ENCODE measurements at places on chromosomes 2 and 18.

DNA sequence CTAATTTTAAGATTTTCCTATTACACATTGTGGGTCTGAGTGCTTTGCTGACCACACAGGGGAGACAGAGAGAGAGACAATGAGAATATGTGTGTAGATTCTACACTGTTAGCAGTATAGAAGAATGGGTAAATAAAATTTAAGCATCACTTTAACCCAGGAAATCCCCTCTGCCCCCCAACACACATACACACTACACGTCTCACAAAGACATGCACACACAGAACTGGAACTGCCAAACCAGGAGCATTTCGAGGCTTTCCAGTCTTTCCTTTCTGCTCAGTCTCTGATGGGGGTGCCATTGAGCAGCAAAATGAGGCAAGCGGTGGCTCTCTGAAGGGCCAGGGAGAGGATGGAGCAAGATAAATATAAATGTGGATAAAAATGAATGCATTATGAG lies 2.5 kb downstream of the MERTK start:
- no peak for DNase-seq

GRCh38 chr2:122307763-122308162 lies 552.3 kb downstream of the TSN start:
- DNase-seq = no peak

DNA sequence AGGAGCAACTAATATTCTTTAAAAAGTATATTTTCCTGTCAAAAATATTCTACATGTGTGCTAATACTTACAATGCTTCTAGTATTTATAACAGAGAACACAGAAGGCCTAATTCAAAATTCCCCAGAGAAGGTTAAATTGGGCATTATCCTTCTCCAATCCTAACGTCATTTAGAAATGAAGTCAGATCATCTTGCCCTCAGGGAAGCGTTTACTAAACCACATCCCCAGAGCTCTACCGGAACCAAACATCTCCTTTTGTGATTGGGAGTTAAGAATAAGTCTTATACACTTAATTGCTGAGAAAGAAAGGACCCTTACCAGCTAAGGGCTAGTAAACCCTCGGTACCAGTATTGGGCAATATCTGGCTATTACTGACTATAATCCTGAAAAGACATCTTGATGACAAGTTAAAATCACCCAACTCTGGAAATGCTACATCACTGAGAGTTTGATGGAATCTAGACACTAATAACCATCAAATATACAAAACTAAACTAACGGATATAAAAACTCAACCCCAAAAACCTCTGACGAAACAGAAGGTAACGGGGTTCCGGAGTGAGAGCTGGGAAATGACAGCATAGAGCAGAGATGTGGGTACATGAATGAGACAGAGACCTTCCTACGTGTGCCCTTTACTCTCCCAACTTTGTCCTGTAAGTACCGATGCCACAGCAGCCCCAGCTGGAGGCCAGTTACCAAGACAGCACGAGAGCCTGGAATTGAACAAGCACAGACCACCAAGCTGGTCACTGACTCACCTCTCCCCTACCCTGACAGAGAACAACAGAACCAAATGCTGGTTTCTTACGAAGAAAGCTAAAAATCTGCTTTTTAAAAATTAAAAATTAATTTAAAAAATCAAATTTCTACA lies 35.0 kb downstream of the WDSUB1 start:
- DNase-seq = no peak

GRCh38 chr18:35239314-35239713 lies 1.5 kb upstream of the ZNF397 start:
- DNase-seq = no peak

- no peak for DNase-seq
These were observed 12.2 kb downstream of the CAPG start for GRCh38 chr2:85397925-85398331.

DNA sequence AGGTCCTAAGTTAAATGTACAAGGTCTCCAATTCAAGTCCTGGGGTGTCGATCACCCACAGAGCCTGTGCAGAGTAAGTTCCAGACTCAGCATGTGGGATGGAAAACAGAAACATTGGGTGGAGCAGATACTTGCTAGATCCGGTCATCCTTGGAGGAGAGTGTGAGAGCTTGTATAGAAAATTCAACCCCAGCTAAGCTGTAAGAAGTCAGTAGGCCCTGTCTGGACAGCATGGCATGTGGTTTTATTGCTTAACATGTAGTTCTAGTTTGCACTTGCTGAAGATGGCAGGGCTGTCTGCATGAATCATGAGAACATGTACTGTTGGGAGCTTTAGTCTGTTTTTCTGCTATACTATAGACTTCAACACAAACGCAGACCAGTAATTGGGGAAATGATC lies 189.6 kb upstream of the RMP24 start:
- no peak for DNase-seq

GRCh38 chr2:204753841-204754240 lies 208.6 kb downstream of the PARD3B start:
- no peak for DNase-seq

DNA sequence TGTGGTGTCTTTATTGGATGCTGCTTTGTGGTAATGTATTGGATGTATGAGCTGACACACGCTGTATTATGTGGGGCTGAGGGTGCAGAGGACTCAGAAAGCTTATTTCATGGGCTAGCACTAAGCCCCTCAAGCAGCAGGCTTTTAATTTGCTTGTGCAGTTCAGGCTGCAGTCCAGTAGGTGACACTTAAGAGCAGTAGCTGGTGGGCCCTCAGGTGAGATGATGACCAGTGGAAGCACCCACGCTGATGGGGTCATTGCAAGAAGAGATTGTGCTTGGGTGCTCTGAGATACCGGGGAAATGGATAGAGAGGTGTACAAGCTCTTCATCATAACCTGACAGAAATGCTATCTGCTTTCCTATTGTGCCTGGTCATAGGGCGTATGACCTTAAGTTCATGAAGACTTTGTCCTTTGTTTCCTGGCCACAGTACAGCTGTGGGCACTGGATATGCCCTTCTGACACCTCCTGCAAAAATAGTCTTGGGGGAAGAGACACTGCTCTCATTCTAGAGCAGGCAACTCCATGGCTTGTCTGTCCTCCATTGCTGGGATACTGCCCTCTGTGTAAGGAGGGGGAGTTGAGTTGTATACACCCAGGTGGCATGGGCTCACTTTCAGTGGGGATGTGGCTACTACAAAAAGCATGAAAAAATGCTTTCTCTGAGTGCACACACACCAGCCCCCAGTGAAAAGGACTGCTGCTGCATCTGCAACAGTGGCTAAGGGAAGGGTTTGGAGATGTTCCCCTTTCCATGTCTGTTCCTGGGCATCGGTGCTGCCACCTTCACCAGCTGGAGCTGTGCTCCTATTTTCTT lies 205.7 kb upstream of the ZSWIM2 start:
- no peak for DNase-seq

- DNase-seq = no peak
These were observed 45.6 kb upstream of the SELENOI start for GRCh38 chr2:26300234-26300925.

DNA sequence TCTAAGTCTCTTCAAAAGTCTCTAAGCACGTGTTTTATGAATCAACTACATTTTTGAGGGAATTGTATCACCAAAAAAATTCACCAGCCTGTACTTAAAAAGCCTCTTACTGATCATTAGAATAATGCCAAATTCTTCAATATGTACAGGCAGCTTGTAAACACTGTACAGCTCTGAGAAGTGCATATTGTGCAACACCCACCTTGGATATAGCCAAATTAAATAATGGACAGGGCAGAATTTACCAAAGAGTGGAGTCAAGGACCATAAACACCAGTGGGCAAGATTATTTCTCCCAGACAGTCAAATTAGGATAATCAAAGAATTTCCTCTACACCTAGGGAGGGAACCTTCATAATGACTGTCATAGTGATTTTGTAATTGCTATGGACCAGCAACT lies 338.2 kb downstream of the NR4A2 start:
- DNase-seq = no peak

- peak; percentile 65 for DNase-seq
These were observed 46.1 kb downstream of the TMEM185B start for GRCh38 chr2:120177001-120177621.

DNA sequence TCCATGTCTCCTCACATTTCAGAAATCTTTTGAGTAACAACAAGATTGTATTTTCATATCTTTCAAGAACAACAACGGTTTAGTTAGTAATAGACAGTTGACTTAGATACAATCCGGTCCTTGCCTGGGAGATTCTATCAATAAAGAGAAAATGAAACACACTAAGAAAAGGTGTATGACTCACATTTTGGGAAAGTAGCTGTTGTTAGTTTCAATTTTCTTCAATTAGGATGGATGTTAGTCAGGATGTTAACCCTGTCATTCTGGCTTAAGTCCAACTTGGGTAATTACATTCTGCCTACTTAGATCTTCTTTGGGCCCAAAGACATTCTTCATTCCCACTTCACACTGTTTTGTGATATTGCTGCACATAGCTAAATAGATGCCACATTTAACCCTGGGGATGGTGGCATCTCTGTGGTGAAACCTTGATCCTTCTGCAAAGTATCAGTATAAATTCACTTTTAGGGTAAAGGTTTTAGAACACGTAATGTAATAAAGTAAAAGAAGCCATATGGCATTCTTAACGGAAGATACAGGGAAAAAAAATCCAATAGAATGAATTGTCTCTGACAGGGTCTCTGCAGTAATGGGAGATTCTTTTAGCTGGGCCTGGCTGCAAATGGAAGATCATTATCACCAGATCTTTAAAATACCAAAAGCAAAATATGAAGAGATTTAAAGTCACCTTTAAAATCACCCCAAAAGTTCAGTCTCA lies 365.5 kb downstream of the FIGN start:
- DNase-seq = no peak

GRCh38 chr2:10930721-10931516 lies 19.2 kb downstream of the KCNF1 start:
- DNase-seq = no peak

Measured in effector CD8-positive, alpha-beta T cell (primary cell).